ENCODE measurements at places on chromosomes 12 and 14.

DNA sequence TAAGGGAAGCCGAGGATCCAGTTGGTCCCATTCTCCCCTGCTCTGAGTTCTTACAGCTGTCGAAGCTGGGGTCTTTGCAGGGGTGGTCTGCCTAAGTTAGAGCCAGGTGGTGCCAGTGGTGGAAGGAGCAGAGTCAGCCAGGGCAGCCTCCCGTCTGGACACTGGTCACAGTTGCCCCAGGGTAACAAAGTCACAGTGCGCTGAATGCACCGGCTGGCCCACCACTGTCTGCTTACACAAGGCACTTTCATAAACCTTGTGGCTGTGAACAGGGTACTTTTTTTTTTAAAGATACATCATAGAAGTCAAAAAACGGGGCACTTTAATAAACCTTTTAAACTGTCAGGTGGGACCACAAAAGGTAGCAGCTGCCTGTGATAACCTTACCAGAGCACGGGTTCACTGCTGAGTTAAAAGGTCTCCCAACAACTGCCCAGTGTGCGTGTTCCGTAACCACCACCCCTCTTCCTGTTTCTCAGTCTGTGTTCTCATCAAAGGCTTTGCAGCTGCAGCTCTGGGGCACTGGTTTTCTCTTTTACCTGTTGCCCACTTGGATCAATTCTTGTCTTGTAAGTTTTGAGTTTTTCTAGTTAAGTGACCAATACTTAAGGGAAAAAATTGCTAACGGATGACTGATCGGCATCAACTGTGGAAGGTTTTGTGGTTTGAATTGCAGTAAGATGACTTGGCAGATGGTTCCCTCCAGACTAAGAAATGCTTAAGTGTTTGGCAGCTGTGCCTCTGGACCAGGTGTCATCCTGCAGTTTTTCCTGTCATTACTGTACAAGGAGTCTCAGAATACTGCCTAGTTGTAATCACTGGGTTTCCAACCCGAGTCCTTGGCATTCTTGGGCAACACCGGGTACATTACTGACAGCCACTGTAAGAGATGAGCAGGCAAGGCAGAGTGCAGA is 55.9 kb downstream of the DYNC1H1 start:
- no peak for DNase-seq

- no peak for DNase-seq
Observed at GRCh38 chr12:32727237-32727636, 28.5 kb downstream of the YARS2 start.

GRCh38 chr12:105801351-105801750 is 337.4 kb downstream of the NUAK1 start:
- no peak for DNase-seq

DNA sequence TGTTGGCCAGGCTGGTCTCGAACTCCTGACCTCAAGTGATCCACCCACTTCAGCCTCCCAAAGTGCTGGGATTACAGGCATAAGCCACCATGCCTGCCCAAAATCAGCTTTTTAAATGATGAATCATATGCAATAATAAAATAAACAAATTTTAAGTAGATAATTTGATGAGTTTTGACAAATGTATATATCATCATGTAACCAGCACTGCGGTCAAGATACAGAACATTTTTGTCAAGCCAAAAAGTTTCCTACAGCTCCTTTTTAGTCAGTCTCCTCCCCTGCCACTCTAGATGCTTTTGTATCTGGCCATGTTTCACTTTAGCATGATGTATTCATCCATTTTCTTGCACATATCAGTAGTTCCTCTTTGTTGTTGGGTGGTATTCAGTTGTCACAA is 17.2 kb downstream of the FRMD6 start:
- no peak for DNase-seq

DNA sequence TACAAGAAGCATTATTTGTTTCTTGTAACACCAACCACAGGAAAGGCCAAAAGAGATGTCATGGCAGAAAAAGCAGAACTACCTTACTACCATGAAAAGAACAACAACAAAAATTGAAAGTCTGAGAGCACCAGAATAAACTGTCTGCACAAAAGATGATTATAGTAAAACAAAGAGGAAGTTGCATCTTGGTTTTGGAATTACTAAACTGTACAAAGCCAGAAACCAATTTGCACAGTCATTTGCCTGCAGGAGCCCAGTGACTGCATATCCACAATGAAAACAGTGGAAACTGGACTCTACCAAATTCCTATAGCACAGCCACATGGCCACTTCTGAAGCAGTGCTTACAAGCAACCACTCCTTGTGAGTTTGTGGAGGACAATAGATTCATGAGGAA is 276.2 kb downstream of the SSPN start:
- DNase-seq, result no peak

GRCh38 chr12:77893918-77894317 is 63.2 kb downstream of the NAV3 start:
- DNase-seq, result no peak

DNA sequence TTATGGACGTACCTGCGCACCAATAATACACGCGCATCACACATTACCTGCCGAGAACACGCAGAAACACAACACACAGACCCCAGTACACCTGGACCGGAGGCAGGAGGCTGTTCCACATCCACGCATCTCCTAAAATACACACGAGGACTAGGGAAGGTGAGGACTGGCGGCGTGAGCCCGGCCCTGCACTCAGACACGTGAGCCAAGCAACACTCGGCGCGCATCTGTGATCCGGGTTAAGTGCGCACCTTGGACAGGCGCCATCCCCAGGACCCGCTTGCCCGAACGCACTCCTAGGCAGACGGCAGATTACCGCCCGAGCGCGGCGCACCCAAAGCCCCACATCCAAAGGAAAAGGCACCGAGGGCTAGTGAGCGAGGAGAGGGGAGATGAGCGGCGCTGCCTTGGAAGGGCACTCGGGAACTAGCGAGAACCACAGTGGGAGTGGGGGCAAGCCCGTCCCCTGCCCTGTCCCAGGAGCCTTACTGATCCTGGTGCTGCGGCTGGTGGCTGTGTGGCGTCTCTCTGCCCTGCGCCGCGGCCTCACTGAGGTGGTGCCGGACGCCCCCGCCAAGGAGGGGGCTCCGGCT is 417 bp downstream of the GLS2 start:
- no peak for DNase-seq

DNA sequence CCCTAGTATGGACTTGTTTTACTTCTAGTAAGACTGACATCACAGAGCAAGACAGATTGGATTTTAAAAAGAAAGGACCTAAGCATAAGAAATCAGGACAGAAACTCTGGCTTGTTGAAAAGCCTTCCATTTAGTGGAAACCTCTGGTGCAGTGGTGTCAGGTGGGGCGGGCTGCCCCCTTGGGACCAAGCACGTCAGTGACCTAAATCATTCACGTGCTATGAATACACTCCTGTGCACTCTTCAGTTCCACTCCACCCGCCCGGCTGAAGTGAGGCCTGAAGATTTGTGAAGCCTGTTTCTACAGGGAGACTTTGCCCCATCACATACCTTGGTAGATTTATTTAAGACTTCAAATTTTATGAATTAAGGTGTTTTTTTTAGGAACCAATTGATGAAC is 58.2 kb upstream of the STRN3 start:
- no peak for DNase-seq

- DNase-seq, result no peak
Observed at GRCh38 chr12:130746546-130746945, 30.4 kb upstream of the RIMBP2 start.

GRCh38 chr12:64526859-64527258 is 74.9 kb downstream of the TBK1 start:
- no peak for DNase-seq

GRCh38 chr14:58574623-58575022 is 63.1 kb upstream of the DACT1 start:
- DNase-seq, result no peak

GRCh38 chr14:59018460-59018859 is 170.0 kb upstream of the DAAM1 start:
- no peak for DNase-seq

- no peak for DNase-seq
Observed at GRCh38 chr14:40870252-40870651, 736.4 kb upstream of the LRFN5 start.

DNA sequence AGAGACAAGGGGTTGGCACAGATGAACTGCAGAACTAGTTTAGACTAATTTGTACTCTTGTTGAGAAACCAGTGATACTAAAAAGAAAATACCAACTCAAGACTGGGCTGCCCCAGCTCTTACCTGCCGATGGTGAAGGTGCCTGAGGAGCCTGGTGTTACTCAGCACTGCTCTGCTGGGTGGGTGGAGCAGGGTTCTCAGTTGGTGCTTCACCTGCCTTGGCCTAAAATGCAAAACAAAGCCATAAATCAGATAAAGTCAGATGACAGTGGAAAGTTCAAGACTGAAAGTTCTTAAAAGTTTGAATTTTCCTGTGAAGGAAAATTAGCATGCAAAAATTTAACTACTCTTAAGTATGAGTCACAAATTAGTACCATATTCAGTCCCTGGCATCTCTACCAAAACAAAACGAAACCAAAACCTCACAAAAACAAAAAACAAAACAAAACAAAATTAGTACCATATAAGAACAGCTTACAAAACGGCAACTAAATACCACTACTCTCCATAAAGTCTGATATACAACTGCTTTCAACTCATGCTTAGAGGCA is 21.9 kb downstream of the YBX3 start:
- DNase-seq, result no peak

DNA sequence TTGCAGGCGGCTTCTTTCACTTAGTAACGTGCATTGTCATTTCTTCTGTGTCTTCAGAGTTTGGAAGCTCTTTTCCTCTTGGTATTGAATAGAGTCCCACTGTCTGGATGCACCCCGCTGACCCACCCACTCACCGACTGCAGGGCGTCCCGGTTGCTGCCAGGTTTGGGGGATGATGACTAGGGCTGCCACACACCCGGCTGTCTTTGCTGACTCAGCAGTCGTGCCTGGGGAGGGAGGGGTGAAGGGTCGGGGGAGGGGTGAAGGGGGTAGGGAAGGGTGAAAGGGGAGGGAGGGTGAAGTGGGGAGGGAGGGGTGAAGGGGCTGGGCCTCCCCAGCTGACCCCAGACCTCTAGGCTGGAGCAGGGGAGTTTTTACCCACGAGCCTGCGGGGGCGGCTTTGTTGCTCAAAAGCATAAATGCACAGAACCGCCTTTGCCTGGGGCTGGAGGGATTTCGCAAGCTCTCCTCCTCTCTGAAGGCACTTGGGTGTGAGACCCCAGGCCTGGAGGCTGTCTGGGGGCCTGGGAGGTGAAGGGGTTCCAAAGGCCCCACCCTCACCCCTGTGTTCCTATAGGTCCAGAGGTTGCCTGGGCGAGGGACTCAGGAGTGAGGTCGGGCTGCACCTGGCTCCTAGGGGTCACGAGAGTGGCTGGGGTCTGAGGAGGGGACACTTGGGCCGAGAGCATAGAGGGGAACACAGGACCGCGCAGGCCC is 31.3 kb upstream of the ULK1 start:
- no peak for DNase-seq

- no peak for DNase-seq
Observed at GRCh38 chr14:89178800-89179535, 238.1 kb downstream of the FOXN3 start.

DNA sequence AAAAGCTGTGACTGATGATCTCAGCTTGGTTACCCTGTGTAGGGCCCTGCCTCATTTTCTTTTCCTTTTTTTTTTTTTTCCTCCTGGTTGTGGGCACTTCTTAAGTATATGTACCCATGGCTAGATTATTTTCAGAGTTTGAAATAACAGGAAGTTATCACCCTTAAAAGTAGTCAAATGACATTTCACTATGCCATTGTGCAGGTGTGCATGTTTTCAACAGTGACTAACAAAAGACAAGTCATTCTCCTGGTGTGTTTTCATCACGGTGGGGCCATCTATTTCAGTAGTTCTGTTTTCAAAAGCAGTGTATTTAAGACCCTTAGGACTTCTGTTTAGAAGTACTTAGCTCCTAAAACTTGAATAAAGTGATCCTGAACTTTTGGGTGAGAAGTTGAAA is 15.0 kb downstream of the GABARAPL1 start:
- DNase-seq, result no peak

- DNase-seq, result no peak
Observed at GRCh38 chr14:97413966-97414717, 617.0 kb downstream of the VRK1 start.

DNA sequence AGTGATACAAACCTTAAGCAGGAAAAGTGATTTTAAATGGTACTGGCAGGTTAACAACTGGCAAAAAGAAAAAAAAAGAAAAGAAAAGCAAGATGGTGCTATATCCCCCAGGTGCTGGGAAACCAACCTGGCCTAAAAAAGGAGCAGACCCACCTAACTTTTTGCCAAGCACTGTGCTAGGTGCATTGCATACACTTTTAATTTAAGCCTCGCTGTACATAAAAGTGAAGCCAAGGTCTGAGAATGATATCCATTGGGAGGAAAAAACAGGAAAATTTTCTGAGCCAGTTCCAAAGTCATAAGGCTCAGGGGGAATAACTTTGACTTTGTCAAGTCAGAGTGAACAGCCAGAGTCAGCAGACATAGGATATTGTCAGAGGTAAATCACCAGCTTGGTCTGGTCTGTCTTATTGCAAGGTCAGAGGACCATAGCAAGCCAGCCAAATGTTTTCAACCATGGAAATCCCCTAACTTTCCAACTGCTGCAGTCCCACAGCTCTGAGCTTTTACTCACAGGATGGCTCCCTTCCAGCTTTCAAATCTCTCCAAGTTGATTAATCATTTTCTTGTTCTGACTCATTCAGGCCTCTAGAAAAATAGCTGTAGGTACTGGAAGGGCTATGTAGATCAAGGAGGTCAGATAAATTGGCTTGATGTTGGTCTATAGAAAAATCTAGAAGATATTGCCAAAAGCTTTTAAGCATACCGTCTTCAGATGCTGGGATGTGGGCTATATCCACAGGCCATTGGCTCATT is 412.9 kb downstream of the RAD51B start:
- DNase-seq, result no peak

DNA sequence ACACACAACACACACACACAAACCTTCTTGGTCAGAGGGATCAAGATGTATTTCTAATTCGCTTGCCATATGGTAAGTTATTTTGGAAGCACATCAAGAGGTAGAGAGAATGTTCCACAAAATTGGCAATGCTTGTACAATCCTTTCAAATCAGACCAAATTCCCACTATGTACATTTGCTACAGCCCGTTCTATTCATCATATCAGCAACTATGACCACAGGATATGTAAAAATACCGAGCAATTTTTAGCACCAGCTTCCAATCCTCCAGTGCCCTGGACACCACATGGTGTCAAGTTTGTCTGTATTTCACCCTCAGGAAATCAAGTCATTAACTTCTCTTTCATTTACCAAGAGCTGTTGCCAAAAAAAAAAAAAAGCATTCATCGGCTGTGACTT is 21.2 kb downstream of the TBX5 start:
- DNase-seq, result no peak

DNA sequence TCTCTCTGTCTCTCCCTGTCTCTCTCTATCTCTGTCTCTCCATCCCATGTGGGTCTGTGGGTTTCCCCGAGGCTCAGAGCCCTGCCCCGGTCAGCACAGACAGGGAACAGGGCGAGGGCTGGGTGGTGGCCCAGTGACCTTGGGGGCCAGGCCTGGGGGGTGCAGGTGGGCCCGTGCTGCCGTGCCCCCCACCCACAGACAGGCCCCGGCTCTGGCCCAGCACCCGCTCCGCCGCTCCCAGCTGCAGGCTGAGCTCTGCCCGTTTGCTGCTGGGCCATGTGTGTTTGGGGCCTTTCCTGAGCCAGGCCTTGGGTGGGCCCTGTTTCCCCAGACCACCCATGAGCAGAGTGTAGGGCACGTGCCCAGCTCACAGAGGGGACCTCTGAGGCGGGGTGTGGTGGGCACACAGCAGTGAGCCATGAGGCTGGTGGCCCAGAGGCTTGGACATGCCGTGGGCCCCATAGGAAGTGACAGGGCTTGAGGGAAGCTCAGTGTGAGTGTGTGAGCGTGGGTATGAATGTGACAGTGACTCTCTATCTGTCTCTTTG is 51.0 kb downstream of the TMEM121 start:
- no peak for DNase-seq

Data from type B pancreatic cell (in vitro differentiated cells).